Epithelial cell of esophagus (primary cell): ENCODE measurements at places on chromosomes 12 and 14.

DNA sequence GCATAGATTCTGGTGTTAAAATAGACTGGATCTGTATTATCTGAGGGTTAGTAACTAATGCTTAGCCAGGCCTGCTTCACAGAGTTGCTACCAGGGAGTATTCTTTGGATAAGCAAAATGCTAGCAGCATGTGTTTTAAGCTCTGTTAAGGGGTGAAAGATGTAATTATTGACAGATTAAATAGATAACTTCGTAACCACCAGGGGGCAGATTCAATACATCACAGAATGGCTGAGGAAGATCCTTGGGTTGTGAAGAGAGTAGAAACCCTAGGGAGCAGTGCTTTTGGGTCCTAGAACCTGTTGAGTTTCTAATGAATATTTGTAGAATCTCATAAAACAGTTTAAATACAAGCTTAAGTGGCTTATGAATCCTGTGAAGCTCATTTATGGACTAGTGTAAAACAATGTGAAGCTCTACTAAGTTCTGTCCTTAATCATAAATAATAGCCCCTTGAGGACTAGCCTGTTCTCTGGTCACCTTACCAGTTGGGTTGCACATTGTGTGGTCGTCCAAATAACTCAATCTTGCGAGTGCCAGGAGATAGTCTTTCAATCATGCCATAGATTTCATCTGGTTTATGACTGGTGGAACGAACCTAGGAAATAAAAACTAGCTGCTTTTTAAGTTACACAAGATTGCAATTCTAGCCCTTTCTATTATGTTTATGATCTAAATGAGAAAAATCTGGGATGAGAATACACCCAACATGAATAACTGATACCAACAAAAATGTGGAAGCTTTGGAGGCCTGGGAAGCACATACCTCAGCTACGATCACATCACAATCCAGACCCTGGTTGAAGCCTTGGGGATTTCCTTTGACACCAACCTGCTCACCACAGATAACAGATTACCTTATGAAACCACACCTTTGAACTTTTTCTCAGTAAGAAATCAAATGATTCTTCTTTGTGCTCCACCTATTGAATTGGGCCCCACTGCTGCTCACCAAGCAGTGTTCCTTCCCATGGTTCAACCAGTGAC, 12.3 kb downstream of the METTL3 start:
- peak; percentile 62 for DNase-seq

- DNase-seq, result no peak
Measured at GRCh38 chr12:62783881-62784280, 151.1 kb downstream of the PPM1H start.

DNA sequence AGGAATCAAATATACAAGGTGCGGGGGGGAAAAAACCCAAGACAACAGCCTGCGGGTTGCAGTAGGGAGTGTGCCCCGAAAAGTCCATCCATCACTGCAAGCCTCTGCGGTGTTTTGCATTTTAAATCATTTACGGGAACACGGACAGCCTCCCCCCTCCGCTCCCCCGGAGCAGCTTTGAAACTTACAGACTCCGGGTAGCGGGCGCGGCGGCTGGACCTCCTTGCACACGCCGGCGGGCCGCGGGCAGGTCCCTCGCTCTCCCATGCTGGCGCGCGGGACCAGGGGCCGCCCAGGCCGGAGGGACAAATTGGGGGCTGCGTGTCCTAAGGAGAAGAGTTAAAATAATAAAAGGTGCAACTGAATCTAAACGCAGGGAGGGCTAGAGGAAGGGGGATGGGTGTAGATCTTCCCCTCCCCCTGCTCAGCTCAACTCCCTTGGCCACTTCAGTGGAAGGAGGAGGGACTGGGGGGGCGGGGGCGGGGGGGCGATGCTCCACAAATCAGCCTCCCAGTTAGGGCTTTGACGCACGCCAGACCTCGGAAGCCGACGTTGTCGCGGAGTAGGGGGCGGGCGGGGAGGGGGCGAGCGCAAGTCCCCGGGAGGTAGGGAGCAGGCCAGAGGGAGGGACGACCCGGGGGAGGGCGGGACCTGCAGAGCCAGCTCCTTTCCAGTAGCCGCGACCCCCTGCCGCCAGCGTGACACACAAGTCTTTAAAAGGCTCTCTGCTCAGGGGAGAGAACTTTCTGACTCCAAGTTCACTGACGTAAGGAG, at the start of gene KCNJ8:
Gene KCNJ8 (minus strand): TSS at position 349 of the 775 bp plus-strand sequence. CDS start 1,090 bp downstream, outside the sequence.
- no peak for DNase-seq

DNA sequence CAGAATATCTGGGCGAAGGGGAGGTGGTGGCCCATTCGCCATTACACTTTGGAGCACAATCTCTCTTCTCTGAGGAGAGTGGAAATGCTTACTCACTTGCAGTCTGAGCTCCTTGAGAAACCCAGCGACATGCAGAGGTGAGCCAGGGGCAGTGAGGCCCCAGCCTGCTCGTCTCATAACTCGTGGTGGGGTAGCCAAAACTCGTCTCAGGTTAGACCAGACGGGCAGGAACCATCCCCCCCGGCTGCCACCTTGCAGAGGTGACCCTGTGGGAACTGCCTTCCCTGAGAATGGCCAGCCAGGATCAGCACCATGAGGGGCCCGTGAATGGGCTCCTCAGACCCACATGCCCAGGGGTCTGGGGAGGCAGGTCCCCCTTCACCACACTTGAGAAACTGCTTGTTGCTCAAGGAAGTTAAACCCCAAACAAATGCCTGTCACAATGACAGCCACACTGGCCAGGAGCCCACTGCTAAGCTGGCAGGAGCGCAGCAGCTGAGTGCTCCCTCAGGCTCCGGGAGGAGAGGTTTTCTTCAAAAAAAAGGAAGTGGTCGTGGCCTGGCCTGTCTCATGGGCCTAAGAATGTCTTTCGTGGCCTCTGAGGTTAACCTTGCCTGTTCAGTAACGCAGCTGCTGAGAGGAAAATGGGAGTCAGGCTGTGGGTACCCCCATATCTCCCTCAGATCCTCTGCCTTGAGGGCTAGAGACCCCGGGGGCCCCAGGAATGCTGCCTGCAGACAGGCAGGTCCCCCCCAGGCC, 9.2 kb upstream of the ALDH2 start:
- no peak for DNase-seq

DNA sequence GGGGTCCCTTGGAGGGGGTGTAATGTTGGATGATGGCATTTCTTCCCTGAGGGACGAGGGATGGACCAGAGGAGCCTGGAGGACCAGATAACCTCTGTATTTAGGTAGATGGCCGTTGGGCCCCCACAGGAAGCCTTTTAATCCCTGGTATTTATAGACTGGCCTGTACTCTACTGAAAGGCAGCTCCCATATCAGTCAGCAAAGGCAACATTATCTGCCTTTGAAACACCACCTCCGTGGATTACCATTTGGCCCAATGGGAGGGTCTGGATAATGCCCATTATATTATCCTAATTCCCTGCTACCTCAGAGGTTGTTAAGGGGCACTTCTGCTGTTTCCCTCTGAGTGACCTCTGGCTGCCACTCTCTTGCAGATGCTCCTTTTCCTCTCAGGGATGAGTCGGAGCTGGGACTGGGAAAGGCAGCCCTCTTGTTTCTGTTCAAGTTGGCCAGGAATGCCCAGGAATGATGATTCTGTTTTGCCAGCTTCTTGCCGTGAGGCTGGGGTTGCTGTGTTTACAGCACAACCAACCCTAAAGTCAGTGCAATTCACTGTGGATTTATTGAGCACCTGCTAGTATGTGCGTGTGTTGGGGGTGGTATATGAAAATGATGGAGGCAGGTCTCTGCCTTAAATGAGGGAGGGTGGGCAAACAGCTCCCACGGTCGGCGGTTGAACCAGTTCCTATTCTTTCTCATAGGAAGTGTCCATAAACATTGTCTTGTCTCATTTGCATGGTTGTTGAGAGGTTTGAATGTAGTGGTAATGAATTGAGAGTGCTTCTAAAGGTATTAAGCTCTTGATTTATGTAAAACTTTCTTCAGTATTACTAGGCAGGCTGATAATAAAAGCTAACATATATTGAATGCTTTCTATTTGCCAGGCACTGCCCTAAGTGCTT, 18.1 kb downstream of the SUSD6 start:
- no peak for DNase-seq

DNA sequence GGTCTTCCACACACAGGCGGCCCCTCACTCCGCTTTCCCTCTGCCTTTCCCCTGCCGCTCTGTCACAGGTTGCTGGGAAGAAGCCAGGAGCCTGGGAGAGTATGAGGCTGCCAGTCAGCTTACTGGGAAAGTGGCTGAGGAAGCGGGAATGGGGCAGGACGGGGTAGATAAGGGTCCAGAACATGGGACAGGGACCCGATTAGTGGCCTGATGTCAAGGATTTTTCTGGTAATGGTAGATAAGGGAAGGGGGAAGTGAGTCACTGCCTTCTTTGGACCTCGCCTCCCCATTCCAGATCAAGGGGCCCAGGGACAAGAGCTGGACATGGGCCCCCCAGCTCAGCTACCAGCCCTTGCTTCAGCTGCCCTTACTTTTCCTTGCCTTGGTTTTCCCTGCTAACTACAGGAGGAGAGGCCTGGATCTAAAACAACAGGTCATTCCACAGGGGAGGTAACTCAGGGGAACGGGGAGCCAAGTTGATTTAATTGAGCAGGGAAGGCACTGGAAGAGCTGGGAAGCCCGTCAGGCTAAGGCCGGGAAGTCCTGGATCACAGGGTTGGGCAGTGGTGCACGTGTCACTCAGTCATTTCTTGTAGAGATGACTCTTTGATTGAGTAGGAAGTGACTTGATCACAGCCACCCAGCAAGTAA, 3.5 kb upstream of the LPAR5 start:
- no peak for DNase-seq

- peak; percentile 96 for DNase-seq
Measured at GRCh38 chr12:52151837-52152783, 39.7 kb downstream of the KRT80 start.

DNA sequence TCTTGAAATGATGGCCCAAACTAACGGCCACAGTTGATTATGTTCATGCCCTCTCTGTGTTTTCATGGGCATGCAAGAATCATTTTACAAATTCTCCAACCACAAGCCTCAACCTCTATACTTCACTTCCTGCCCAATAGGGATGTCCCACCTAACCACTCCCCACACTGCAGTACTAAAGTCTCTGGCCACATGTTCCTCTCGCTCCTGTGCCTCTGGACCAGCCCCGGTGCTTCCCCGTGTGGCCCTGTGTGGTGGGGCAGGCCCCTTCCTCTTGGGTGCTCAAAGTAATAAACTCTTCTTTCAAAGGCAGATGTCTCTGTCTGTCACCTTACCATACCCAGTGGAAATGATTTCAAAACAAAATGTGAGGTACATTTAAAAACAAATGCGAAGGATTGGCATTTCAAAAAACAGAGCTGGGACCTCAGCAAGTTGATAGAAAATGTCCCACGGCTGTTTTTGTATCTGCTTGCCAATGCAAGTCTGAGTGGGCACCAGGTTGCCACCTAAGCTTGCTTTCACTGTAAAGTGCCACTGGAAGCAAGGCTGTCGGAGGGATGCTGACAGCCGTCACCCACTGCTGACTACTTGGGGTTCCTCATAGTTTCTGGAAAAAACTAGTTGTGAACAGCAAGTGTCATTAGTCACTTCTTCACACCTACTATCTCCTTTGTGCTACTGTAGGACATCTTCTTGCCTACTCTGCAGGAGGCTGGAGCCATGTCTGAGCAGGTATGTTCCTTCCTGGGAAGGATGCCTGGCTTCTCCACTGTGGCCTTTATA, 8.2 kb upstream of the SERPINA11 start:
- no peak for DNase-seq

- peak; percentile 24 for DNase-seq
Measured at GRCh38 chr12:107651571-107652449, 33.8 kb upstream of the PWP1 start.

- DNase-seq, result no peak
Measured at GRCh38 chr14:97027256-97027999, 230.2 kb downstream of the VRK1 start.

- DNase-seq, result no peak
Measured at GRCh38 chr12:4286771-4287317, 13.3 kb downstream of the CCND2 start.

DNA sequence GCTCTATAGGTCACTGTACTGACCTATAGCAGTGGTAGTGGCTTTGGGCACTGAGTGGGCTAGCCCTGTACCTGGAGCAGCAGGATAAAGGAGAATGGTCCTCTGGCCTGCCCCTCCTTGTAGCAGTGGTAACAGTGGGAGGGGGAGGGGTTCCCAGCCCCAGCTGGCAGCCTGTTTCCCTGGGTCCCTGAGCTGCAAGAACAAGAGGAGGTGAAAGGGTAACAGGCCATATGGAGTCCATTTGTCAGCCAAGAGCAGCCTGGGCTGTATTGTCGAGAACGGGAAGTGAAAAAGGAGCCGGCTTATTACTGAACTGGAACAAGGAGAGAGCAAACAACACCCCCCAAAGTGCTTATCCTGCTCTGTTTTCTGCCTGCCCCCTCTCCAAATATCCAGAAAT, 73.8 kb upstream of the SRSF5 start:
- DNase-seq, result no peak

- no peak for DNase-seq
Measured at GRCh38 chr12:82971584-82971983, 284.9 kb downstream of the TMTC2 start.

- no peak for DNase-seq
Measured at GRCh38 chr14:64196056-64196455, 98.1 kb downstream of the ESR2 start.

GRCh38 chr12:129069886-129070285, 216.6 kb downstream of the GLT1D1 start:
- no peak for DNase-seq

DNA sequence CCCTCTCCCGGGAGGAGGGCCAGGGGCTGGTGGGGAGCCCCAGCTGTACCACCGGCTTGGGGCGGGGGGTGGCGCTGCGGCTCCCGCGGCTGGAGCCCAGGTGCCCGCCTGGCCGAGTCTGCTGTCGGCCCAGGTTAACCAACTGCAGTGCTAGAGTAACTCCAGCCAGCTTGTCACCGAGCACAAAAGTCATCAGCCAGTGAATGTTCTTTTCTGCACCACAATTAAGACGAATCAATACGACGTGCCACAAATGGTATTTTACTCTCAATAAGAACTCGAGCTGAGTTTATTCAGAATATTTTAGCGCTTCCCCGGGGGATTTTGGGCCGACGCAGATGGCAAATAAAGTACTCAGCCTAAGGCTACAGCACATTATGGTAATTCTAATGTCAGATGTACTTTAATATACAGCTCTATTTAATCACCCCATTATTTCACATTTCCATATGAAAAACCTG, 83.2 kb downstream of the BCL11B start:
- no peak for DNase-seq

DNA sequence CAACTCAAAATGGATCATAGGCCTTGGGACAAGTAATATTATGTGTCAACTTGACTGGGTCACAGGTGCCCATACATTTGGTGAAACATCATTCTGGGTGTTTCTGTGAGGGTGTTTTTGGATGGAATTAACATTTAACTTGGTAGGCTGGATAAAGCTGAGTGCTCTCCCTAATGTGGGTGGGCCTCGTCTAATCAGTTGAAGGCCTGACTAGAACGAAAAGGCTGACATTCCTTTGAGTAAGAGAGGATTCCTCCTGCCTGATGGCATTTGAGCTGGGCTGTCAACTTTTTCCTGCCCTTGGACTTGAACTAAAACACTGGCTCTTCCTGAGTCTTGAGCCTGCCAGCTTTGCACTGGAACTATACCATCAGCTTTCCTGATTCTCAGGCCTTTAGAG, 93.4 kb upstream of the ESRRB start:
- DNase-seq, result no peak

DNA sequence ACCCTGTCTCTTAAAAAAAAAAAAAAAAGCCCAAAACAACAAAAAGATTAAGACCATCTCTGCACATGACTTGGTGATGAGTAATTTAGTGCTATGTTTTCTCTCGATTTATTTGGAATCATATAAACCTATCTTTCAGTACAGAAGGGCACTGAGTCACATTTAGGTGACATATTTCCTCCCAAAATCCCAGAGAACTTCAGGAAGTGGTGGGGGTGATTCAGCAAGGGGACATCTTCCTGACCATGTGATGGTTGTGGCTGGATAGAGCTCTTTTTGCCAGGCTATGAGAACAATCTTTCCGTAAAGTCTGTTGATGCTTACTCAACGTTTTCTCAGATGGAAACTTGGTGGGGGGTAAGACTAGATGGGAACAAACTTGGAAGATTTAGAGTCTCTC, 50.0 kb downstream of the PPFIBP1 start:
- peak; percentile 36 for DNase-seq
